Small intestine (tissue), 16 donors: ENCODE measurements at places on chromosomes 12 and 14. TPM values are rescaled to one million over a fixed set of nuclear protein-coding genes. Genes with fewer than 3 reads are reported as not detected.

GRCh38 chr12:77469578-77470333 is 360.9 kb upstream of the NAV3 start:
- DNase-seq, result no peak

GRCh38 chr14:67571275-67571990 is 28.6 kb downstream of the PIGH start:
- DNase-seq, result peak; percentile 67

DNA sequence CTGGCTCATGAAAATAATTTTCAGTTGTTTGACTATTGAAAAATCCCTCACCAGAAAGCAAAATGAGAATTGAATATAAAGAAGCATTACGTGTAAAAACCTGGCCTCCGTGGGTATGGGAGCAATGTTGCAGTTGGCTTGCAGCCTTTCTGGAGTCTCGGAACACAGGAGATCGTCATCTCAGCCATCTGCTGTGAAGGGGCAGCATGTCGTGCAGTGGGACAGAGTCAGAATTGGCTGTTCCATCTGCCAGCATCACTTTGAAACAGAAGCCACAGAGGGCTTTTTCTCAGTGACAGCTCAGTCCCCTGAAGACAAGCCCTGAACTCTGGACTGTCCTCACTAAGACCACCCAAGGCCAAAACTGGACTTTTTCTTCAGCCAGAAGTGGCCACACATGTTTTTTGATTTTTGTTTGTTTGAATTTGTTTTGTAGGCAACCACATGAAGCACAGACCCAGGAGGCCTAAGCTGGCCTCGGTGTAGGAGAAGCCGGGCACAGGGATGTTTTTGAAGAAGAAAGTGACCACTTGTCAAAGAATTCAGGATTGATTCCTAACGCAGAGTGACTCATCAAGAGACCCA is 170.8 kb upstream of the DYRK2 start:
- DNase-seq, result no peak

GRCh38 chr12:77834618-77835017 is 3.9 kb downstream of the NAV3 start:
- no peak for DNase-seq

- DNase-seq, result no peak
Observed at GRCh38 chr12:123358035-123358434, 6.6 kb downstream of the SBNO1 start.

- DNase-seq, result no peak
Observed at GRCh38 chr12:51908876-51909592, 1.7 kb downstream of the ACVRL1 start.

DNA sequence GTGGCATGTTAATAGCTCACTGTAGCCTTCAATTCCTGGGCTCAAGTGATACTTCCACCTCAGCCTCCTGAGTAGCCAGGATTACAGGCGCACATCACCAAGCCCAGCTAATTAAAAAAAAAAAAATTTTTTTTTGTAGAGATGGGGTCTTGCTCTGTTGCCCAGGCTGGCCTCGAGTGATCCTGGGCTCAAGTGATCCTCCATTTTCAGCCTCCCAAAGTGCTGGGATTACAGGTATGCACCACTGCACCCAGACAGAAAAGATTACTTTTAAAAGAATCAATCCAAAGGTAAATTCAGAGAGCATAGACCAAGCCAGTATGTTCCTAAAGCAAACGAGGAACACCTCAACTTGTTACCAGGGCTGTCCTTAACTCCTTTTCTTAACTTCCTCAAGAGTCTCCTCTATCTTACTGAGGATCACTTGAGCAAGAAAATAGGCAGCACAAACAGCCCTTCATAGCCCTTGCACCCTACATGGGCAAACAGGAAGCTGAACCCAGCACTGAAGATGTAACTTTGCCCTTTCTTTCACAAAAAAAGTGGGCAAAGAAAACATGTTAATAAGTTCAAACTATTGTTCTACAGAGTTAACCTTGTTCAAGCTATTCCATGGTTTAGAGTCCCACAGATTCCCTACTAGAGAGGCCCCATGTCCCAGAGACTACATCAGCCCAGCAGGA is 11.3 kb downstream of the CS start:
- DNase-seq, result no peak

- DNase-seq, result no peak
Observed at GRCh38 chr12:3214526-3215365, 137.6 kb downstream of the TSPAN9 start.

GRCh38 chr14:82067221-82067875 is 533.7 kb upstream of the SEL1L start:
- no peak for DNase-seq

DNA sequence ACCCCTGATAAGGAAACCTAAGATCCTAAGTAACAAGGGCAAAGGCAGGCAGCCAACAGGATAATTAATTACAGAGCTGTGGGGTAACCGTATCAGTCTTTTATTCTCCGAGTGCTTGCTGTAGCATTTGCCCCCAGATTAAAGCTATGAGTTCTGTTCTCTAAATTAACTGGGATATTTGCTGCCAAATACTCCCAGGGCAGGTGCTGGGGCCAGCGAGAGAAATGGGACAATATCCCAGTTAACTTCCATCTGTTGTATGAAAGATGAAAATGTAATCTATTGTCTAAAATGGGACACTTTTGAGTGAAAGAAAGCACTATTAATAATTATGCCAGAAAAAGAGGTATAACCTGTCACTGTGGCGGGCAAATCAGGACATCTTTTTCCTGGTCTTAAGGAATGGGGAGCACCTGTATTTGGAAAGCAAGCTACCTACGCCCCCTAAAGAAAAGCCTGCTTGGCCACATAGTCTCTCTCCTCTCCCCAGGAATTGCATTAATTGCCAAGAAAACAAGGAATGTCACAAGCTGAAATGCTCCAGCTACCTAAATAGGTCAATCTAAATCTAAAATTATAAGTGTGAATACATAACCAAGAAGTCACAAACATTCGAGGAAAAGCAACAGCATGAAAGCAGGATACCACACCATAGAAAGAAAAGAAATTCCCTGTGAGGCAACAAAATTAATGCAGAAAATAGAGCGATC is 26.7 kb upstream of the CFAP54 start:
- no peak for DNase-seq

GRCh38 chr12:50597200-50598195 is 92.7 kb downstream of the DIP2B start:
- DNase-seq, result no peak

DNA sequence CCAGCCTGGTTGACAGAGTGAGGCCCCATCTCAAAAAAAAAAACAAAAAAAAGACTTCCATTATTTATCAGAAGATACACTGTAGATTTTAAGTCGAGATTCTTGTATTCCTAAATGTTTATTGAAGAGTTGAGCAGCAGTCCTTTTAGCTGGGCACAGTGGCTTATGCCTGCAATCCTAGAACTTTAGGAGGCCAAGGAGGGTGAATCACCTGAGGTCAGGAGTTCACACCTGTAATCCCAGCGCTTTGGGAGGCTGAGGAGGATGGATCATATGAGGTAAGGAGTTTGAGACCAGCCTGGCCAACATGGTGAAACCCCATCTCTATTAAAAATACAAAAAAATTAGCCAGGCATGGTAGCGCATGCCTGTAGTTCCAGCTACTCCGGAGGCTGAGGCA is 57.6 kb downstream of the HEATR5A start:
- DNase-seq, result no peak

DNA sequence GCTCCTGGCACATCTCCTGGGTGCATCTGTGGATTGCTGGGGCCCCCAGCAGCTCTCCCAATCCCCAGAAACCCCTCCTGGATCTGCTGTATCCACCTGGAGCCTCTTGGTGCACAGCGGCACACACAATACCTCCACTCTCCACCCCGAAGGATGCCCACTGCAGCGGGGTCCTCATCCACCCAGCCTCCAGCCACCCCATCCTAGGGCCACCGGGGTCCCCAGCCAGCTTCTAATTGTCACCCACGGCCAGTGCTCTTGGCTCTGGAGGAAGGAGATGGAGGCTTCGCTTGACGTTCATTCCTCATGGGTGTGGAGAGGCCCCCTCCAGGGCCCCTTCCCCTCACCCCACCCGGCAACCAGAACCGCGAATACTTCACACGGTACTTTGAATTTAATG is 31.6 kb upstream of the TMEM179 start:
- no peak for DNase-seq

DNA sequence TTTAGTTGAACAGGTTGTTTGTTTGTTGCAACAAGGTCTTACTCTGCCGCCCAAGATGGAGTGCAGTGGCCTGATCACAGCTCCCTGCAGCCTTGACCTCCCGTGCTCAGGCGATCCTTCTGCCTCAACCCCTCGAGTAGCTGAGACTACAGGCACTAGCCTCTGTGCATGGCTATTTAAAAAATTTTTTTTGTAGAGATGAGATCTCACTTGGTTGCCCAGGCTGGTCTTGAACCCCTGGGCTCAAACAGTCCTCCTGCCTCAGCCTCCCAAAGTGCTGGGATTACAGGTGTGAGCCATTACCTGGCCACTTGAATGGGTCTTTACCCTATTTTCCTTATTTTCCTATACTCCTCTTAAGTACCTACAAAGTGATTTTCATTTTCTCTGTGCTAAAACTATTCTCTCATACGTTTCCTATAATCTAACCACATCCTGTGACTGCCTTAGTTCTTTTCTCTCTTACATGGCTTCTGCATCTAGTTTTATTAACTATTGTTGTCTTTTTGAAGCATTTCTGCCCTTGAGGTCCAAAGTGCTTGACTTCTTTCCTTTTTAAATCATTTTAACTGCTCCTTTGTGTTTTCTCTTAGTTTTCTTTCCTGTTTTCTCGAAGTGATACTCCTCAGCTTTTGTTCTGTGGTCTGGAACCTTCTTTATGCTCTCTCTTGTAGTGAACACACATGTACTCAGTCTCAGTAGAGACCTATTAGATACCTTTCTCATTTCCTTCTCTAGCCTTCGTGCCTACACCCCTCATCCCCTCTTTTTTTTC is 14.1 kb downstream of the GPX2 start:
- no peak for DNase-seq

GRCh38 chr12:2215709-2216560 is 163.1 kb downstream of the CACNA1C start:
- DNase-seq, result no peak

GRCh38 chr12:57229046-57229633 is 371 bp upstream of the SHMT2 start:
- no peak for DNase-seq

DNA sequence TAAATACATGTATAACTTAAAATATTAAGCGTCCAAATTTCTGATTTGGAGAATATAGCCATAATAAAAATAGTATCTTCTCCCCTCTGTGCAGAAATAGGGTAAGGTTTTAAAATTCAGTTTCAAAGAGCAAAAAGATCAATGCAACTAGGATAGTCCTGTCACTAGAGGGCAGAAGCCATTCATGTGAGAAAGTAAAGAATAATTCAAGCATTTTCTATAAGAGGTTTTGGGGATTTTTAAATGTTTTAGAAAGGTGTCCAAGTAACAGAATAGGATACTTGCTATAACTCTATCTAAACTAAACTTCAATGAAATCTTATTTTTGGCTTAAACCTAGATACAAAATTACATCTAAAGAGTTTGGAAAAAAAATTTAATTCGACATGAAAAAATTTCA is 50.3 kb downstream of the ADAMTS20 start:
- no peak for DNase-seq

GRCh38 chr12:1798641-1799020 is 21.7 kb upstream of the LRTM2 start:
- no peak for DNase-seq

GRCh38 chr12:92122941-92123779 is 22.5 kb downstream of the BTG1 start:
- DNase-seq, result no peak

The ANAPC7 gene
- polyA plus RNA-seq, result 44.9 TPM

The C1R gene
- 31.8 TPM for polyA plus RNA-seq

The CFAP73 gene
- not detected for polyA plus RNA-seq

The CCDC63 gene
- not detected for polyA plus RNA-seq

The TMEM119 gene
- 12.3 TPM for polyA plus RNA-seq

The TAS2R30 gene
- polyA plus RNA-seq, result not detected

The ZNF891 gene
- polyA plus RNA-seq, result 0.55 TPM
